Astrocyte (in vitro differentiated cells and primary cell): ENCODE measurements at places on chromosomes 5 and 9. TPM values are rescaled to one million over a fixed set of nuclear protein-coding genes. Genes with fewer than 3 reads are reported as not detected.

LHX3 gene
- total RNA-seq: not detected in 2 replicates

TMOD1 gene
- total RNA-seq: 0.24 and 0.48 TPM in 2 replicates

FOXD4L4 gene
- total RNA-seq: 0.14 TPM in 1 of 2 replicates, not detected in the other

RFX3 gene
- total RNA-seq: 12.1 and 12.6 TPM in 2 replicates

PCDHAC2 gene
- total RNA-seq: 6.9 and 7.7 TPM in 2 replicates

PCDHGB5 gene
- total RNA-seq: 1.1 and 2.1 TPM in 2 replicates

GARIN3 gene
- total RNA-seq: not detected in 2 replicates

MARVELD2 gene
- 10.1 and 10.6 TPM in 2 replicates for total RNA-seq

SARDH gene
- total RNA-seq: 2.8 and 3.7 TPM in 2 replicates

C8G gene
- 0.77 and 1.6 TPM in 2 replicates for total RNA-seq

GRCh38 chr5:64462391-64462790 is 43.4 kb upstream of the RGS7BP start:
- no peak for DNase-seq

DNA sequence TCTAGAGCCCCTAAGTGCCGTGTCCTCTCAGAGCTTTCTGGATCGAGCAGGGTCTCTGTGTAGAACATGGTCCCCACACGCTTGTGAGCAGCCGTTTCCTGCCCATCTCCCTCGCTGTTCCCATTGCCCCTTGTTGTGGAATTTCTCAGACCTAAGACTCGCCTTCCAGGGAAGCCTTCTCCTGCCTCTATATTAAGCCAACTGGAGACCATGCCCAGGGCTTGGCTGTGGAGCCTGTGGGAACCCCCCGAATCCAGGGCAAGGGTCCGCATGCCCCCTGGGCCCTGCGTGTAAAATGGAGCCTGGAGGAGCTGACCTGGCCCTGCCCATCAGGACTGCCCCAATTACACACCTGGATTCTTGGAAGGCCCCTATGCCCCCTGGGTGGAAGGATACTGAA is 14.5 kb upstream of the SPATA31E1 start:
- no peak for DNase-seq

GRCh38 chr5:160743027-160743426 is 109.0 kb downstream of the ATP10B start:
- no peak for DNase-seq

DNA sequence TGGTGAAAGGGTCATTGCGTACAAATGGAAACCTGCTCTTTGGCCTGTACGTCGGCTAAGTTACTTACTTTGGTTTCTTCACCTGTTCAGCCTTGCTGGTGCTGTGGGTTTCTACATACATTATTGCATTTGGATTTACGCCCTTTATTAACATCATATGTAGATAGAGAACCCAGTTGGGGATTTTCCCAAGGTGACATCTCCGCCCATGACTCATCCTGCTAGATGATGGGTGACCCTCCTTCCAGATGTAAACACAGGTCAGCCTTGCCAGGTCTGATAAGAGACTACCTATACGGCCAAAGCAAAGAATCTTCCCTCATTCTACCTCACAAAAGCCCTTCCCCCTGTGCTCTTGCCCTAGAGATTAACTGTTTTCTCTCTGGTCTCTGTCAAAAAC is 360.9 kb downstream of the KDM4C start:
- no peak for DNase-seq

- DNase-seq: no peak
Observed at GRCh38 chr9:1580215-1580614, 434.9 kb upstream of the SMARCA2 start.

DNA sequence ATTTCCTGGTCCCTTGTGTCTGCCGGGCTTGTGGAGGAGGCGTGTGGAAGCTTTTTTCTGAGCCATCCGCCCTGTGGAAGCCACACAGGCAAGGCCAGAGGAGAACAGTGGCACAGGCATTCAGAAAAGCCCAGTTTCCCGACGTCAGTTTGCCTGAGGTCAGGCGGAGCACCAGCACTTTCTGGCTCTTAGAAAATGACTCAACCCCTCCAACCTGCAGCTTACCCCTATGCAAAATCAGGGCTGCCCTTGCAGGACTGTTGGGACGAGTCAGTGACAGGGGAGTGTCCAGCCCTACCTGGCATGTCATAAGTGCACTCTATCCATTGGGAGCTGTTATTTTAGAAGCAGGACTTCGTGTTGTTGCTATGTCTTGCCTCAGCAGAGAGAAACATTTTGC is 216.0 kb downstream of the NR3C1 start:
- no peak for DNase-seq

DNA sequence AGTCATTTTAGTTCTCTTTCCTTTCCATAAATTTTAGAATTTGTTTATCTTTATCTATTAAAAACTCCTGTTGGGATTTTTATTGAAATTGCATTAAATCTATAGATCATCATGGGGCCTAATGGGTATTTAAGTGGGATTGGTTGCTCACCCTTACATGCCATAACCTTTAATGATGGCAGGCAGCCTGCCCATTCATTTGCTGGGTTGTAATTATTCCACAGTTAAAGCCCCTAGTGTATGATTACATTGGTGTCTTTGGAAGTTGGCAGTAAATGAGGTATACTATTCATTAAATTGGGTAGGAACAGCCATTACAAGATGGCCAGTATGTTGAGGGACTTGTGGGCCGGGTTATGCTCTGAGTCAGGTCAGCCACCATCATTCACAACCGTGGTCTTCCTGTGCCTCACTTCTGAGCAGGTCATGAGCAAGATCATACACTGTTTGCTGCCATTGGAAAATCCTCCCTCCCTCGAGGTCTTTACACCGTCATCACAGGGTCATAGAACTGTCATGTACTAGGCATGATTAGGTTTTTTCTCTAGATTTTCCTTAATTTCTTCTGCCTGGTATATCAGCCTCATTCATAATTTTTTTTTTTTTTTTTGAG is 59.5 kb downstream of the CYSTM1 start:
- DNase-seq: no peak

GRCh38 chr9:91723420-91724067 is 226.5 kb downstream of the ROR2 start:
- DNase-seq: no peak

DNA sequence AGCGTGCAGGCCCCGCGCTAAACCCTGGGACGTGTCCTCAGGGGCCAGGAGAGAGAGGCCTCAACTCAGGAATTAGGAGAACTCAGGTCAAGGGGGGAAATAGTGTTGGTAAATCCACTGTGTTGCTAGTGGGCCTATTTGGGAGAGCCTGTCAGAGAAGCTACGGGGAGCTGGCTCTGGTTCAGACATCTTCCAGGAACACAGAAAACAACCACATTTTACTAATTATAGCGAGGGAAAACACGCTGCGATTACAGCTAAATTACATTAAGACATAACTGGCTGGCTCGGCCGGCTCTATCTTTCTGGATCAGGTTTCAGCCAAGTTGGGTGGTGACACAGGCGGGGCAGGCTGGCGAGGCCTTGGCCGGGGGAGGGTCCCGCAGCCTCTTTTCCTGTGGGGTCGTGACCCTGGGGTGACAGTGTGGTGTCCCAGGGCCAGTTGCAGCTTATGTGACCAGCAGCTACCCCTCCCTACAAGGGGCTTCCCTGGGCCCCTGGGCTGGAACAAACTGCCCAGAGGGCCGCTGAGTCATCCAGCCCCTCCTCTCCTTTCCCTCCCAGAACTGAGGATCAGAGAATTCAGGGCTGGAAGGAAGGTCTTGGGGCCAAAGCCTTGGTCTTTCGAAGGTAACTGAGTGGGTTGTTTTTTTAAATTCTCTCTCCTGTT is 75.1 kb downstream of the FGF18 start:
- DNase-seq: peak; percentile 77

- DNase-seq: peak; percentile 2
Observed at GRCh38 chr5:21071986-21072385, 1084.0 kb upstream of the CDH18 start.

DNA sequence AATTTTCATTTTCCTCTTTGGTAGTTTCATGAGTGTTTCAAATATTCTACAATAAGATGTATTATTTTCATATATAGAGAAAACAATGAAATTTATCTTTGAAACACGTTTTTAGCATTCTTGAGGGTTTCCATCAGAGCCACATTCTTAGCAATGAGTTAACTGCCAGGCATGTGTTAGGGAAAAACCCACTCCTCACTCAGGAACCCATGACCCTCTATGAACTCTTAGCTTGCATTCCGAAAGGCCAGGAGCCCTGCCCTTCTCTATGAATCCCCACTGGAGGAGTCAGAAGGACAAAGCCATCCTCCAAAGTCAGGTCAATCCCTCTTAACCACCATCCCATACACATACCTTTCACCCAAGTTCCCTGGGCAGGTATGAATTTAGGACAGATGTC is 57.5 kb downstream of the ADAMTS12 start:
- peak; percentile 81 for DNase-seq

DNA sequence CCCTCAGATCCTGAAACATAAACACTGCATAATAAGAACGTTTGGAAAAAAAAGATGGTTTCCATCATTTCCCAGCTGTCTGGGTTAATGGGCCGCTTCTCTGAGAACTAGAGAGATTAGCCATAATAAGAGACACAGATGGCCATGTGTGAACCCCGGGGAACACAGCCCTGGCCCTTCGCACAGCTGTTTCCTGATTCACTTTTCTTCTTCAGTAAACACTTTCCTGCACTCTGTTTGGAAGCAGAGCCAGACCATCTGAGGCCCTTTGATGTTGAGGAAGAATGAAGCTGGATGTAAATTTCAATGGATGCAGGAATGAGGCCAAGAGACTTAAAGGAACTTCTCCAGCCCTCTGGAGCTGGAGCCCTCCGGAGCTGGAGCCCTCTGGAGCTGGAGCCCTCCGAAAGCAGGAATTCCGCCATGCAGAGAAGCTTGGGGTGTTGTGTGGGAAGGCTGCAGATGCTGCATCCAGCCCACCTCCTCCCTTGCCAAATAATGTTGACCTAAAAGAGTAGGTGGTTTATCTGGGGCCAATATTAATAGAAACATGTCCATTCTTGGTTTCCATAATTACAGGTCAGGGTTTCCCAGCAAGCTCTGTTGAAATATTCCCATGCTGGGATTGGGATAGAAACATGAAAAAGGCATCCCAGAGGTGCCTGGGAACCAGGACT is 218.9 kb downstream of the NXNL2 start:
- DNase-seq: no peak

DNA sequence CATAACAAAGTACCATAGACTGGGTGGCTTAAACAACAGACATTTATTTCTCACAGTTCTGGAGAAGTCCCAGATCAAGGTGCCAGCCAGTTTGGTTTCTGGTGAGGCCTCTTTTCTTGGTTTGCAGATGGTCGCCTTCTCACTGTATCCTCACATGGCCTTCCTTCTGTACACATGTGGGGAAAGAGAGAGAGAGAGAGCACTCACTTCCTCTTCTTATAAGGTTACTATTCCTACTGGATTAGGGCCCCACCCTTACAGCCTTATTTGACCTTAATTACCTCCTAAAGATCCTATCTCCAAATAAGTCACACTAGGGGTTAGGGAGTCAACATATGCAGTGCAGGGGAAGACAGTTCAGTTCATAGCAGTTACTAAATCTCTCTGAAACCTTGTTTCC is 205.6 kb upstream of the GDNF start:
- DNase-seq: no peak

DNA sequence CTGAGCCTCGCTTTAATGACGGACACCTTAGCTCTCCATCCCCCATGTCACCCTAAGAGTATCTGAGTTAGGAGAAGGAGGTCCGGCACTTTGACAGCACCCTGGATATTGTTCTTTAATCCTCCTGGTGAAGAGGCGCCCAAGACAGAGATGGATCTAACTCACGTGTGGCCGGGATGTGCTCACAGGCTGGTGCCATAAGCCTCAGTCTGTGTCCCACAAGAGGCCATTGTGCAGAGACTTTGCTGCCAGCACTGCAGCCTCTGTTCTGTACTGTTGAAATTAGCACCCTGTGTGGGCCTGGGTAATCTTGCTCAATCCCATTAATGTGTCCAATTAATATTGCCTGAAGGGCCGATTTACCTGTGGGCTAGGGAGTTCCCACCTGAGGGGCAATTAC is 37.7 kb downstream of the NXNL2 start:
- DNase-seq: no peak

DNA sequence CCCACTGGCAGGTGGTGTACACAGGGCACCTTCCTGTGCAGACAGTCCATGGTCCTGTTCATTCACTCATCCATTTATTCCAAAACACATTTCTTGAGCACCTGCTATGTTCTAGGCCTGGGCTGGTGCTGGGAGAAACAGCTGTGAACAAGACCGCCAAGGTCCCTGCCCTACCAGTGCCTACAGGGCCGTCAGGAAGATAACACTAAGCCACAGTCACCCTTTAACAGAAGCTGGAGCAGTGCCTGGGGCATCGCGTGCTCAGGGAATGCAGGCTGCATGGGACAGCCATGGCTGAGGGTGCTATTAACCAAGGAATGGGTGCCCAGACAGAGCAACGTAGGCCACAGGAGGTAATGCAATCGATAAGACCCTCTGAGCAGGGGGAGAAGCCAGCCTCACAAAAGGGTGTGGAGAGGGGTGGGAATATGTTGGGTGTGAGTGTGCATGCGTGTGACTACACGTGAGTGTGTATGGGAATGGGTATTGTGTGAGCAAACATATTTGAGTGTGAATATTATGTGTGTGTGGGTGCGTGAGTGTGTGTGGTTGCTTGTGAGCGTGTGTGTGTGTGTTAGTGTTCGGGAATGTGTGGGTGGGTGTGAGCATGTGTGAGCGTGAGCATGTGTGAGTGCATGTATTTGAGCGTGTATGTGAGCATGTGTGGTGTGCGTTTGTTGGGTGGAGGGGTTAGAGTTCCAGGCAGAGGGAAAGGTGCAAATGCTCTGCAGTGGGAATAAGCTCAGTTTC is 19.1 kb downstream of the DUSP1 start:
- DNase-seq: no peak
